Astrocyte (in vitro differentiated cells and primary cell): ENCODE measurements at places on chromosomes 5 and 9.

- no peak for DNase-seq
These were observed 65.2 kb downstream of the RAI14 start for GRCh38 chr5:34721327-34721726.

DNA sequence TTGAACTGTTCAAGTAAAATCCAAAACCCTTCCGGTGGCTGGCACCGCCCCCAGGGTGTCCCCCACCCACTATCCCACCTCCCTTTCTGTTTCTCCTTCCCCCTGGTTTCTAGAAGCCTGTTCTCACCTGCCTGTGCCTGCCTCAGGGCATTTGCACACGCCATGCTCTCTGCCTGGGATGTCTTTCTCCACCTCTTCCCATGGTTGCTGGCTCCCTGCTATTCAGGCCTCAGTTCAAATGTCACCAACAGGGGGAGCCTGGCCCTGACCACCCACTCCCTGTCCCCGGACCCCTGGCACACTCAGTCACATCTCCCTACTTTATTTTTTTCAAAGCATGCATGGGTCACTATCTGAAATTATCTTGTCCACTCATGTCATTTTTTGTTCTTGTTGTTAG, 39.9 kb upstream of the EEIG1 start:
- DNase-seq = no peak

- DNase-seq = no peak
These were observed 62.1 kb upstream of the ATG10 start for GRCh38 chr5:81909677-81910076.

DNA sequence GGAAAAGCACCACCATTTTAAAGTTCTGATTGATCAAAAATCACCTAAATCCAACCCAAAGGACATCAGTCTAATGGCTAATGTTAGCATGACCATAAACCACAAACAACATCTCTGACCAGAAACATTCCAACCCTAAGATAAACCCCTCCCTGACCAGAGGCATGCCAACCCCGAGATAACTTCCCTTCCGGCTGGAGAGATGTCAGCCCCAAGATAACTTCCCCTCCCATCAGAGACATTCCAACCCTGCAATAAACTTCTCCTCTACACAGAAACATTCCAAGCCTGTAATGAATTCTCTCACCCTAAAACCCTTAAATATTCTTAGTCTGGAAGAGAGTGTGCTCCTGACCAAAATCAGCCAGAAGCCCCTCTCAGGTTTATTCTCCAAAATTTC, 364.3 kb downstream of the KCNN2 start:
- no peak for DNase-seq

DNA sequence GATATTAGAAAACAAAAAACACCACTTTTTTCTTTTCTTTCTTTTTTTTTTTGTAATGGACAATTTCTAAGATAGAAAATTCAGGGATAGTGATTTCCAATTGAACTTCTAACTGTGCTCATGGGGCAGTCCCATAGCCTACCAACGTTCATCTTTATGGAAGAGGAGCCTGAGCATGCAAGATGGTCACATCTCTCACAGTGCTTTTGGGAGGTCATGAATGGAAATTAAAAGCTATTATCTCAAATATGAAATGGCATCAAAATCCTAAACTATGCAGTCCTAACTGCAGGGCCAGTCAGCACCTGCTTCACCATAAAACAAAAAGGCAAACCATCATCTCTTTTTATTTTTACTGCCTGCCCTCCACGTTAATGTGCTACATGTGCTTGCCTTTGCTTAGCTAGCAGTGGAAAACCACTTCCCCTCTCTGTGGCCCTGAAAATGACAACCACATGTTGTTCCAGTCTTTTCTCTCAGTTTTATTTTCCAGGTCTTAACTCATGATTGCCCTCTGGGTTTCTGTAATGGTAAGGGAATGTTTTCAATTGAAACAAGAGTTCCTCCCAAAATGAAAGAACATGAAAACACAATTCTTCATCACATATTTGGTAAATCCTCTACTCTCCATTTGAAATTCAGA, 16.7 kb downstream of the IFNB1 start:
- DNase-seq = peak; percentile 19

DNA sequence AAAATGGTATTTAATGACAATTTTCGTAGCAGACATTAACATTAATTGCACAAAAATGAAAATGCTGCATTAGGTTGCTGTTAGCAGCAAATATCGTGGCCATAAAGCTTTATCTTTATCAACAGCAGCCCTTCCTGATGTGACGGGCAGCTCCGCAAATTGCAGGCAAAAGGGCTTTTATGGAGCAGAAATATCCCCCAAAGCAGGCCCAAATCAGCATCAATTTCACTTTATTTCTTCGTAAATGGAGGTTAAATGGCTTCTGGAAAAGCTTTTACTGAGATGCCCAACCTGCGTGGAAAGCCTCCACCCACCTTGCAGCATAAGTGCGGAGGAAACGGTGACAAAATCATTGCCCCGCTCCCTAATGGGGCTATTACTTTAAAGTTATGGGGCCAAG, 77.9 kb upstream of the BARHL1 start:
- no peak for DNase-seq
